ENCODE measurements at places on chromosomes 4 and X. TPM values are rescaled to one million over a fixed set of nuclear protein-coding genes. Genes with fewer than 3 reads are reported as not detected.

DNA sequence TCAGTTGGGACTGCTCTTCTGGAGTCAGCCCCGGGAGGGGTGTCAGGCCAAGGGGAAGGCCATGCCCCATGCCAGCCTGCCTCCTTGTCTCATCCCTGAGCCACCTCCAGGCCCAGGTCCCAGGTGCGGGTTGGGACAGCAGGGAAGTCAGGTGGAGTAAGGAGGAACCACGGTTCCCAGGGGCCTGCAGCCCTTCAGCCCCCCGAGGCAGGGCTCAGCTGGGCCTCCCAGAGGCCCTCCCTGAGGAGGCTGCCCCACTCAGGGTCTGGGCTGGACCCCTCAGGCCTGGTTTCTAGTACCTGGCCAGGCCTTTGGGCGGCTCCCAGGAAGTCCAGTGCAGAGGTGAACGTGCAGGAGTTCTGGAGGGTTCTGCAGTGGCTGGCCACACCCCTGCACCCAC lies 23.4 kb upstream of the FGFR3 start:
- DNase-seq, result no peak

Gene CXorf65
- polyA plus RNA-seq, result not detected

- DNase-seq, result no peak
Measured at GRCh38 chr4:22678940-22679854, 13.5 kb upstream of the GBA3 start.

GRCh38 chr4:133624744-133625143 lies 475.6 kb downstream of the PCDH10 start:
- no peak for DNase-seq

Gene SPIN2A
- polyA plus RNA-seq, result 4.3 TPM

GRCh38 chrX:13898603-13899002 lies 81.7 kb upstream of the GPM6B start:
- DNase-seq, result no peak

GRCh38 chrX:154317391-154317995 lies 21.9 kb downstream of the TKTL1 start:
- DNase-seq, result no peak

Gene HCFC1
- 43.2 TPM for polyA plus RNA-seq

GRCh38 chr4:66736606-66737005 lies 808.7 kb downstream of the CENPC start:
- DNase-seq, result no peak
